ENCODE measurements at places on chromosomes 16 and 17.

GRCh38 chr16:89104930-89105571 is 11.4 kb downstream of the ACSF3 start:
- DNase-seq: no peak

GRCh38 chr16:82623241-82623640 is 3.5 kb upstream of the CDH13 start:
- no peak for DNase-seq

DNA sequence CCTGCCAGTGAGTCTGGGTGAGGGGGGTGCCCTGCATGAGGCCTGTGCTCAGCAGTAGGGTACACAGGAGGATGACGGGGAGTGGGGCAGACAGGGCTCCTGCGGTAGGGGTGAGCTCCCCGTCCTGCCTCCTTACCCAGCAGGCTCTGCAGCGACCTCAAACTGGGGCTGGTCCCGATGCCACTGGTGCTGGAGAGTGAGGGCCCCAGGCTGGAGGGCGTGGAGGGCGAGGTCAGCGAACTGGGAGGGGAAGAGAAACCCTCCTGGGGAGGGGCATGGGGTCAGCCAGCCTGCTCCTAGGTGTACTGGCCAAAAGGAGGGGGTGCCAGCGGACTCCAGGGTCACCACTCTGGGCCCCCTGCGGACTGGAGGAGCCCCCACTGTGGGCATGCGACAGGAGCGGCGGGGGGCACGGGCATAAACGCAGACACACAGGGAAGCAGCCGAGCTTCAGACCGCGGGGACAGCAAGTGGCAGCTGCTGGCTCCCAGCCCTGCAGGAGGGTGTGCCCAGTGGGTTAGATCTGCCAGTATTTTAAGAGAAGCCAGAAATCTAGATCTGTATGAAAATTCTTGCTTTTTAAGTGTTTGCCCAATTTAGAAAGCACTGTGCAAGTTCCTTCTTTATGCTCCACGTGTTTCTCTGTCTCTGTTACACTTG is 9.0 kb upstream of the VASN start:
- no peak for DNase-seq

GRCh38 chr17:28405632-28406472 is at the start of gene SLC46A1:
SLC46A1 (minus strand) TSS chr17:28406212; CDS start chr17:28406114, 98 bp downstream.
- DNase-seq: peak; percentile 78

DNA sequence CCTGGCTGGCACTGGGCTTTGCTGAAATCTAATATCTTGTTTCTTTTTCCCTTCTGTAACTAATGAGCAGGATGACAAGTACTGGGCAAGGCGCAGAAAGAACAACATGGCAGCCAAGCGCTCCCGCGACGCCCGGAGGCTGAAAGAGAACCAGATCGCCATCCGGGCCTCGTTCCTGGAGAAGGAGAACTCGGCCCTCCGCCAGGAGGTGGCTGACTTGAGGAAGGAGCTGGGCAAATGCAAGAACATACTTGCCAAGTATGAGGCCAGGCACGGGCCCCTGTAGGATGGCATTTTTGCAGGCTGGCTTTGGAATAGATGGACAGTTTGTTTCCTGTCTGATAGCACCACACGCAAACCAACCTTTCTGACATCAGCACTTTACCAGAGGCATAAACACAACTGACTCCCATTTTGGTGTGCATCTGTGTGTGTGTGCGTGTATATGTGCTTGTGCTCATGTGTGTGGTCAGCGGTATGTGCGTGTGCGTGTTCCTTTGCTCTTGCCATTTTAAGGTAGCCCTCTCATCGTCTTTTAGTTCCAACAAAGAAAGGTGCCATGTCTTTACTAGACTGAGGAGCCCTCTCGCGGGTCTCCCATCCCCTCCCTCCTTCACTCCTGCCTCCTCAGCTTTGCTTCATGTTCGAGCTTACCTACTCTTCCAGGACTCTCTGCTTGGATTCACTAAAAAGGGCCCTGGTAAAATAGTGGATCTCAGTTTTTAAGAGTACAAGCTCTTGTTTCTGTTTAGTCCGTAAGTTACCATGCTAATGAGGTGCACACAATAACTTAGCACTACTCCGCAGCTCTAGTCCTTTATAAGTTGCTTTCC is 56.0 kb downstream of the HLF start:
- DNase-seq: no peak

DNA sequence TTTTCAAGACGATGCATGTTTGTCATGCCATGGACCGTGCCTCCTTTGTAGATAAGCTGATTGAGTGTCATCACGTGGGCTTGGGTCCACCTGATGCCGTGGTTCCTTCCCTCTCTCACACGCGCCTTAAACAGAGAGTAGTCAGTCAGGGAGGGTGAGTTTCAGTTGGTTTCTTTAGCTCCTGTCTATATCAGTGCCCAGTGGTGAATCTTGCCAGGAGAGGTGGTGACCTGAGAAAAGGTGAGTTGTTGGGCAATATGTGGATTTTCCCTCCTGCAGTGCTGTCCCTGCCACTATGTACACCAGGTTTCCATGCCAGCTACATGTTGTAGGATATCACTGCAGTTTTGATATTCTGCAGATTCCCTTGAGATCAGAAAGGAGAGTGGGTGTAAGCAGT is 129.7 kb downstream of the LAT start:
- no peak for DNase-seq

GRCh38 chr17:76659928-76660655 is 16.5 kb upstream of the ST6GALNAC1 start:
- no peak for DNase-seq
